ENCODE measurements at places on chromosomes 2 and 18.

- no peak for DNase-seq
Measured at GRCh38 chr2:29444150-29444549, 328.9 kb downstream of the CLIP4 start.

- DNase-seq: no peak
Measured at GRCh38 chr18:45100321-45101105, 419.8 kb downstream of the SETBP1 start.

- DNase-seq: no peak
Measured at GRCh38 chr2:96501471-96501874, 3.7 kb downstream of the NEURL3 start.

- no peak for DNase-seq
Measured at GRCh38 chr2:104040771-104041170, 813.1 kb upstream of the POU3F3 start.
